Activated T-cell treated with anti-CD3 and anti-CD28 coated beads, Interleukin-2, amount 50 U/mL, for 72 hours (primary cell): ENCODE measurements at places on chromosomes 5 and 9. TPM values are rescaled to one million over a fixed set of nuclear protein-coding genes. Genes with fewer than 3 reads are reported as not detected.

Gene KLF9
- 35.4 TPM for total RNA-seq

Gene MZB1
- 19.7 TPM for total RNA-seq

Gene SUSD3
- total RNA-seq = 56.8 TPM

Gene ANKRD31
- 0.58 TPM for total RNA-seq

Gene SGCD
- 0.07 TPM for total RNA-seq

Gene TMEM174
- total RNA-seq = not detected

DNA sequence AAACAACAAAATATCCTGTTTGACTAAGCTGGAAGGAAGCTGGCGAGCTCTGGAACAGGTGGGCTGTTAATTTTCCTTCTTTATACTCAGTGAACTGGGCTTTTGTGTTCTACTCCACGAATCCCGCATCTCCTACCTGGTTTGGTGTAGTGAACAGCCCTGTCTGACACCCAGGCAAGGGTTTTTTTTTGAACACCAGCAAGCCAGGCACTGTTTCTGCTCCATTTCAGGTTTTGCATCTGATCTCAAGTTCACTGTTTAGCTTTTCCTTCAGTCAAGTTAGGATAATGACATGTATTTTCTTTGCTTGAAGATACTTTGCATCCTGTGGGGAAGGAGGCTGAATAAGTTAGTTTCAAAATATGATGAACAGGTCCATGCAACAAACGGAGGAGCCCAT is 204.5 kb downstream of the SEMA6A start:
- no peak for DNase-seq

DNA sequence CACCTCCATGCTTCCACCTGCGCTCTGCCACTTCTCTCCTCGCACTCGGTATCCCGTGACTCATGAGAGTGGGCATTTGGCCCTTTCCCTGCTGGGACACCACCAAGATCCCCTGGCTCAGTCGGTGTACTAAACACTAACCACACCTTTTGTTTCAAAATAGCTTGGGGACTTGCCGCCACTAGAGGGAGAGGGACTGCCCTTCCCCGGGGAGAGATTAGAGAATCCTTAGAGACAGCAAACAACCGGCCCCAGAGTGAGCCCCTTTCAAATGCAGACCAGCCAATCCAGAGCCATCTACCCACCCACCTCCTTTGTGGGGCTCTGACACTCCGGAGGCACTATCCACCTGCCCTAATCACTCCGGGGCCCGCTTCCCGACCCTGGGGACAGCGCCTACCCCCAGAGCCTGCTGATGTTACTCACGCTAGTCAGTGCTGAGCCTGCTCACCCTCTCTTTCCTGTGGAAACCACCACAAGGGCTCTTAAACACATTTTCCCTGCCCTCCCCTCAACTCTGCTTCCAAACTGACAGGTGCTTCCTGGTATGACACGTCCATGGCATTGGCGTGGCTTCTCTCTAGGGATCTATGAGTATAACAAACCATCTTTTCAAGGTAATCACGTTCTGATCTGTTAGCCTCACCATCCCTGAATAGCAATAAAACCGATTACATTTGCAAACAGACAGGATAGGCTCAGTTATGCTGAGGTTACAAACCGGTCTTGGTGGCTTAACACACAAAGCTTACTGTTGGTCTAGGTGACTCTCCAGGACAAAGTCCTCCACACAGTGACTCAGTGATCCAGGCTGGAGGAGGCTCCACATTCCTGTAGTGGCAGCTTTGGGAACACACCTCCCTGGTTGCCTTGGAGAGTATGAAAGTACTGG is 180.1 kb upstream of the MVB12B start:
- DNase-seq = peak; percentile 34

DNA sequence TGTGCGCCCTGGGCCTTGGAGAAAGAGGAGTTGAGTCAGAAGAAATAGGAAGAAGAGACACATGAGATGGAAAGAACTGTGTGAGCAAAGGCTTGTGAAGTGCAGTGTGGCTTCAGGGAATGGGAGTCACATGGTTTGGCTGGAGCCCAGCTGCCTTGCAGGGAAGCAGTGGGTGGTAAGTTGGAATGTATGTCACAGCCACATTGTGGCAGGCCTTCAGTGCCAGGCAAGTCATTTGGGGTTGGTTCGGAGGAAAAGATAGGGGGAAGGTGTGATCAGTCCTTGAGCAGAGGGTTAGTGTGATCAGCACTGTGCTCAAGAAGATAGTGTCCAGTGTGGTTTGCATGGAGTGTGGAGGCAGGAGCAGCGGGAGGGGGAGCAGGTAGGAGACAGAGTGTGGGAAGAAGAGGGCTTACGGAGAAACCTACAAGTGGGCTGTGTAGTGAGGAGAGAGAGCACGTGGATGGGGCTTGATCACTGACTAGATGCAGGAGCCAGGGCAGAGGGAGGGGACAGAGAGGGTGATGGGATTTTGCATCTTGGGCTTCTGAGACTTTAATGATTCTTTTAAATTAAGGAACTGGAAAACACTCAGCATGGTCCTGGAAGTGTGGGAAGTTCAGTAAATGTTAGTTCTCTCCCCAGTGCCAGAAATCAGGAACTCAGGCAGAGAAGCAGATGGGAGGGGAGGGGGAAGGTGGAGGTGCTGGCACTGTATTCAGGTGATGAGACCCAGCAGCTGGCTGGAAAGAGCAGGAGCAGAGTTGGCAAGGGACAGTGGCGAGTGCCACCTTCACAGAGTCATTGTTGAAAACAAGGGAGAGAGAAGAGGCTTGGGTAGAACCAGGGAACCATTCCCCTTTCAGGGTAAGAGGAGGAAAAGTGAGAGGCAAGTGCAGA is 46.6 kb downstream of the ARHGAP26 start:
- DNase-seq = no peak

DNA sequence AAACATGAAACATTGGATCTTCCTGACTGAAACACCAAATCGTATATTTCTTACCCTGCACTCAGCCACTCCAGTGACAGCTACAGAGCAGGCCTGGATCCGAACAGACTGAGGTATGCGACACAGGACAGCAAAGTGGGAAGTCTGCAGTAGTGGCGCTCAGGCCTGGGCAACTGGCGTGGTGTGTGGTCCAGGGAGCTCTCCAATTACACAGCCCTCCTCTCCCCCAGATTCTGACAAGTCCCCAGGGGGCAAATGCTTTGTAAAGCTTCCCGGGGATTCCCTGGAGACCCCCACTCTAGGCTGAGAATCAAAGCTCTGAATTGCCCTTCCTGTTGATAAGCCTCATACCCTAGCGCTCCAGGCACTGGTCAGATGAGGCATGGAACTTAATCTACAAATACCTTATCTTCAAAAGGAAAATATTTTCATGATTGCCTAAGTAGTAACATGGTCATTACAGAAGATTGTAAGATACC is 104.8 kb upstream of the ERCC6L2 start:
- no peak for DNase-seq

GRCh38 chr9:126123927-126124326 is 202.7 kb upstream of the MVB12B start:
- no peak for DNase-seq

- DNase-seq = no peak
Observed at GRCh38 chr9:72855321-72855720, 97.5 kb downstream of the ALDH1A1 start.

GRCh38 chr5:67012171-67012570 is 184.4 kb downstream of the CD180 start:
- DNase-seq = peak; percentile 46

DNA sequence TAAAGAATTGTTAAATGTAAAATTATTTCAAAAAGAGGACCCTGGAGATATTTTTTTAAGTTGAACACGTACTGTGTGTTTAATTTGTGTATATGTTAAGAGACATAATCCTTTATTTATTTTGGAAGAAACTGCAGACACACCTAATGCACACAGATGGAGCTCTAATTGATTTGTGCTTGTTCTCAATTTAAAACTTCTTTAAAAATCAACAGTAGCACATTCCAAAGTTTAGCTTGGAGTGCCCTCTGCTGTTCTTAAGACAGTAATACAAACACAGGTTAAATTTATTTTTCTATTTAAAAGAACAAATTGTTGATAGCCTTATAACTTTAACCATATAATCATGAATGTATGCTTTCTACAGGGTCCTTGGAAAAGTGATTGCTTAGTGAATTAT is 277.6 kb upstream of the ADAMTS16 start:
- no peak for DNase-seq

- no peak for DNase-seq
Observed at GRCh38 chr5:9207817-9208418, 338.0 kb downstream of the SEMA5A start.

- no peak for DNase-seq
Observed at GRCh38 chr5:78025540-78025939, 249.4 kb upstream of the TBCA start.

DNA sequence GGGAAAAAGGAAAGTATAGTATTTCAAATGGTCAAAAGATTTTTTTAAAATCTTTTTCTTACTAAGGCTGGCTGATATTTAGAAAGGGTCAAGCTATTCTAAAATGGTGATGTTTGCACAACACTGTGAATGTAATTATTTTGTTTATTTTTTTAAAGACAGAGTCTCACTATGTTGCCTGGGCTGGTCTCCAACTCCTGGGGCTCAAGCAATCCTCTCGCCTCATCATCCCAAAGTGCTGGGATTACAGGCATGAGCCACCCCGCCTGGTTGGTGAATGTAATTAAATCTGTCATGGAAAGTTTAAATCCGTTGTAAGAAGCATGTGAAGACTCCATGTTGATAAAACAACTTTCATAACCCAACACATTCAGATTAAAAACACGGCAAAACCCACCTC is 2.6 kb downstream of the UBTD2 start:
- no peak for DNase-seq

GRCh38 chr5:56501781-56502557 is 268.8 kb upstream of the ANKRD55 start:
- DNase-seq = no peak

GRCh38 chr9:136761545-136761981 is 2.8 kb downstream of the LCN15 start:
- DNase-seq = no peak

GRCh38 chr5:31786090-31786631 is 147.2 kb downstream of the PDZD2 start:
- DNase-seq = no peak

DNA sequence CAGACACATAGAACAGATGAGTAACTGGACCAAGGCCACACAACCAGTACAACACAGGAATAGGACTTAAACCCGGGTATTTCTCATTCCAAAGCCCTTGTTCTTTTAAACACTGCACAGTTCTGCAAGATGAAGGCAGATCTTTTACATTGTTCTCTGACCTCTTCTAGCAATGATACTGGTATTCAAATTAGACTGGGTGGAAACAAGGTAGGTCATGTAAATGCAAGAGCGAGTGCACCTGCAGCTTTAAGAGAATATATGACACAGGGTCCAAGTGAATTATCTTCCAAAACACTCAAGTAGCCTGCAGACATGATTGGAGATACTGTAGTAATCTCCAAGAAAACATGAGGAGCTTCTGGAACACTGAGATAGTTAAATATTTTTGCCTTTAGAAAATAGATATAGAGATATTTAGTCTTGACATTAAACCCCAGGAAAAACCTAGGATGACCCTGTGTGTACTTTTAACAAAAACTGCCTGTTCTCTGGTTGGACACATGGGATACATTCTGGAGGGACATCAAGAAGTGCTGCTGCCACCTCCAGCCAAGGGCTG is 130.6 kb upstream of the EPB41L4A start:
- no peak for DNase-seq

DNA sequence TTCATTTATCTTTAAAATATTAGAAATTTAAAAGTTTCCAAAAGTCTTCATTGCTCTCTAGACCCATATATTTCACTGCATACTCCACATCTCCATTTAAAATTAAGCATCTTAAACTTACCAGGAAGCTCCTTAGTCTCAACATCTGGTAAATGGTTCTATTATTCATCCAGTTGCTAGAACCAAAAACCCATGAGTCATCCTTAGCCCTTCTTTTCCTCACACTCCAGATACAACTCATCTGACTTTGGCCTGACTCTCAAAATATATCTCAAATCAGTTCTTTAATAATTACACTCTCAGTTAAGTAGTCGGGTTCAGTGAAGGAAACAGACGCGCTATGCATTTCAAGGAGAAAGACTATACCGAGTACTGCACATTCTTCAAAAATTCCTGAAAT is 110.2 kb upstream of the COX7C start:
- DNase-seq = no peak

DNA sequence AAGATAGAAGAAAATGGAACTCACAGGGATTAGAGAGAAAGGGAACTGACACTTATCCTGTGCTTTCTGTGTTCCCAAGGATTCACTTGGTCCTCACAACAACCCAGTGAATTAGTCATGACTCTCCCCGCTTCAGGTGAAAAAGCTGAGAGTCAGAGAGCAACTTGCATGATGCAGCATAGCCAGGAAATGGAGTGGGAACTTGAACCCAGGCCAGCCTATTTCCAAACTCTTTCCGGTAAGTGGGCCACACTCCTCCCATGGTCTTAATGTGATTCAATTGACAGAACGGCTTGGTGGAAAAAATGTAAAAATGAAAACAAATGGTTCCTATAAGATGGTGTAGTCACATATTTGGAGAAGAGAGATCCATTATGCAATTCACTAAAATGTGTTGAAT is 45.9 kb upstream of the CEMIP2 start:
- no peak for DNase-seq

DNA sequence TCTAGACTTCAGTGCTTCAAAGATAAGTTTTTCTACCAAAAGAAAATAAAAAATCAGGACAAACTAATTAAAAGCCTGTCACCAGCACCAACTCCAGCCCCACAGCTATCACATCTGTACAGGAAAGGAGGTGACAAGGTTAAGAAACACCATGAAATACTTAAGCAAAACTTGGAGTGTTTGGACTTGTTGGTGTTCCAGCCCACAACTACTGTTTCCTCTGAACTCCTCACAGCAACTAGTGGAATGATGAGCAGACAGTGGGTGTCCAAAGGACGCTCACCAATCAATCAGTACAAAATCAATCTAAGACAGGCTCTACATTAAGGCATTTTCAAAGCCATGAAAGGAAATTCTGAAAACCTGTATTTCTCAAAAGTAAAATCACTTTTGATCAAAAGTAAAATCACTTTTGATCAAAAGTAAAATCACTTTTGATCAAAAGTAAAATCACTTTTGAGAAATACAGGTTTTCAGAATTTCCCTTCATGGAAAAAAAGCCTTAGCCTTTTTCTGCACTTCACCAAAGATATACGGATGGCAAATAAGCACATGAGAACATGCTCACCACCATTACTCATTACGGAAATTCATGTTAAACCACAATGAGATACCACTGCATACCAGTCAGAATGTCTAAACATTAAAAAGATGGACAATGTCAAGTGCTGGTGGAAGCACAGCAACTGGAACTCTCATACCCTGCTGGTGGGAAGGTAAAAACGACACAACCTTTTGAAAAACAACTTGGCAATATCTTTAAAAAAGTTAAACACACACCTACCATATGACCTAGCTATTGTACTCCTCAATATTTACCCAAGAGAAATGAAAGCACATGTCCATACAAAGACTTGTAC is 79.7 kb downstream of the MED27 start:
- DNase-seq = no peak
